ENCODE measurements at places on chromosomes 7 and 10.
A peak's percentile ranks its signal among the peaks of the same experiment; 100 is the strongest.

DNA sequence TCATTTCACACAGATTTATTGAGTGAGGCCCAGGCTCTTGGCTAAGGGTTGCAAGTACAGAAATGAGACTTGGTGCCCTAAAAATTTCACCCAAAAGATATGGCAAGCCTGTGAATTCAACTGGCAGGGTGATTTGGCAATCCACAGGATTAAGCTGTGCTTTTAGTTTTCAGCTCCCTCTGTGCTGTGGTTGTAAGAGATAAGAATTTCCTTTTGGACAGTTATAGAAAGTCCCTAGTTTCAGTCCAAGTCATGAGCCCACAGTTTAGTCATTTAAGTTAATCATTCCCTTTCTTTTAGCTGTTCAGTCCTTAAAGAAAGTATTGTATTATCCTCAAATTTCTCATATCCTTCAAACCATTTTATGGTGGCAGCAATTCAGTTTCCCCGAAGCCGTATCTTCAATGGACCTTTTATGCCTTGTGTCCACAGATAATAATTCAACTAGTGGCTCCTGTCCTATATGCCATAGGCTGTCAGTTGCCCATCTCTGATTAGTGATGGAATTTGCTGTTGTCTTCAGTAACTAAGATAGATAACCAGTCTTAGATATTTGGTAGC, 73.4 kb upstream of the NAMPT start:
- DNase-seq: no peak

- no peak for DNase-seq
These were observed 118.8 kb downstream of the CDK6 start for GRCh38 chr7:92717623-92717992.

DNA sequence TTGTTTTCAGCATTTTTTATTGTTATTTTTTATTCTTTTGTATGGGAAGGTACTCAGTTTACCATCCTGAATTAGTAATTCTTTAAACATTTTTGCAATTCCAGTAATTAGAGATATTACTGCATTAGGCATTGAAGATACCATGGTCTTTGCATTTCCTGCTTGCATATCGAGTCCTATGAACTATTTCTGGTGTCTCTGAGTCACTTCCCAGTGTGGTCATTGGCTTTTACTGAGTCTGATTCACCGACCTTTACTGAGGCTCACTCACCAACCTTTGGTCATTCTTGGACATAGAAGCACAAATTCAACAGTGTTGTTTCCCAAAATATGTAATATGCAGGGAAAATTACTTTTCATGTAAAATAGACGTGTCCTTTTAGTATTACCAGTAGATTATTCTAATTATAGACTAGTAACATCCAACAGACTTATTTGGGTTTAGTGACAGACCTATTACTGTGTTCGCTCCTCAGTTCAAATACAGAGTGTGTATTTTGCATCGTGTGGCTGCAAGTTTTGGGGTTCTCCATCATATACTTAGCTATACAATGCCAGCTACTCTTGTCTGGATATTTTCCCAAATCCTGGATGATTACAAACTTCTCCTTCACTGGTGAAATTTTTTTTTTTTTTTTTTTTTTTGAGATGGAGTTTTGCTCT, 180.7 kb upstream of the PRSS1 start:
- no peak for DNase-seq

- peak; percentile 86 for DNase-seq
These were observed 17.8 kb upstream of the IFIT2 start for GRCh38 chr10:89283936-89284475.

- DNase-seq: no peak
These were observed 47.2 kb upstream of the TNRC18 start for GRCh38 chr7:5470816-5471215.

DNA sequence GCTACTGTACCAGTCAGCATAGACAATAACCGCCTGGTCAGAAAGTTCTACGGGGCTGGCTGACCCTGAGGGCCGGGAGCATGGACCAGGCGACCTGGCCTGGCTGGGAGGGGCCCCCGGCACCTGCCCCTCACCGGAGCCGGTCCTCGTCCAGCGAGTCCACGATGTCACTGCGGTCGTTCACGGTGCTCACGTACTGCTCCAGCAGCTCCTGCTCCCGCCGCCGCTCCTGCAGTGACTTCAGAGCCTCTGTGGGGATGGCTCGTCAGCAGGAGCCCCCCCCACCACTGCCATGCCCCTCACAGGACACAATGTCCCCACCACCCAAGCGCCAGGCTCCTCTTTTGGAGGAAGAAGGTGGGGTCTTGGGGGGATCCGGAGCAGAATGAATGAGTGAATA, 22.7 kb downstream of the MICALL2 start:
- no peak for DNase-seq

DNA sequence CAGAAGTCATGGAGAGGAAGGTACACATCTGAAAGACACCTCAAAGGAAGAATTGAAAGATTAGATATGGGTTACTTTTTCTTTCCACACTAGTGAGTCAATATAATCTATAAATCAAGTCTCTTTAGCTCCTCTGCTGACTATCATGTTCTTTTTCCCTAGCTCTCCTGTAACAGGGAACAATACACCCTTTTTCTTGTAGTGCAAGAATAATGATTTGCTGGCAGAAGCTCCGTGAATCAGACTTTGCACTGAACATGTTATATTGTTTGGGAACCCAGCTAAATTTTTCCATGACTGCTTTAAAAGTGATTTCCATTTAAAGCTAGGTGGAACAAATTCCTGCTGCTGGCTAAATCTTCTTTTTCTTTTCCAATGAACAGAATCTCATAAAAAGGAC, 756.6 kb upstream of the C7orf33 start:
- DNase-seq: no peak

- DNase-seq: peak; percentile 31
These were observed 21.6 kb downstream of the TMEM72 start for GRCh38 chr10:44932517-44933450.

DNA sequence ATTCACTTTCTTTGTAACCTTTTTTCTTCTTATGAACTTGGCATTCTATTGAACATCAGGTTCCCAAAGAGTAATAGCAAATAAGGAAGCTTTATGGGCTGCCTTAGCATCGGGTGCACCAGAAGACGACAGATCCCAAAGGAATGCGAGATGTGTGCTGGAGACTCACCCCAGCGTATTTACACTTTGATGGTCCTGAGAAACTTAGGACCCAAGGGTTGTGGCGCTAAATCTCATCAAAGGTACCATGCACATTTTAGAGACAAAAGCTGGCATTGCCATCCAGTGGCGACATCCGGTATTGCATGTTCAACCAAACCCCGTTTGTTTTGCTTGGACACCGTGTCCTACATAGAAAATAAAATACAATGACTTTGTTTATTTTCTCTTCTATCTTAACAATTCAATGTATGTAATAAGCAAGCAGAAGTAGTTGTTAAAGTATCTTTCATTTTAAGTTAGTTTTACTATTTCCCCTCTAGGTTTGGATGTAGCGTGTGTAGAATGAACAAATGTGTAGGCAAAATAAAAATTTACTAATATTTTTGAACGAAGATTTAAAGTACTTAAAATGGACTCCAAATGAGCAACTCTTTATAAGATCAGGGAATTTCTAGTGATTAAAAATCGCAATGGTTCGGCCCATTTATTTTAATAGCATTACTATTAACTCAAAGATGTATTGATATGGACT, 1154.8 kb downstream of the GATA3 start:
- peak; percentile 7 for DNase-seq

- DNase-seq: no peak
These were observed 22.0 kb upstream of the GSAP start for GRCh38 chr7:77438131-77438530.

GRCh38 chr10:96645191-96645721, 58.4 kb upstream of the TM9SF3 start:
- DNase-seq: no peak

DNA sequence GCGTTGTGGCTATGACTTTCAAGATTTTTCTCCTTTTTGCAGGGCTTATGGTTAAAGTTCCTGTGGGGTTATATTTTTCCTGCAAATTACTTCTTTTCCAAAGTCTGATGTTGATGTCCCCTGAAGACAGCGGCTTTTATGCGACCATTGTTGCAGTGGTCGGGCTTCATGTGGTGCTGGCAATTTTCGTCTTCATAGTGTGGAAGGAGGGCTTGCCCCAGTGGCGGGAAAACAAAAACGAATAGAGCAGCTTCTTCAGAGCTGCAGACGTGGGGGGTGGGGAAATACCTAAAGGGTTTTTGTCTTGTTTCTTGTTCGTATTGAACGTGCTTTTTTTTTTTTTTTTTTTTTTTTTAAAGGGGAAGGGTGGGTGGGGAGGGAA, 53.8 kb downstream of the MCMBP start:
- no peak for DNase-seq

DNA sequence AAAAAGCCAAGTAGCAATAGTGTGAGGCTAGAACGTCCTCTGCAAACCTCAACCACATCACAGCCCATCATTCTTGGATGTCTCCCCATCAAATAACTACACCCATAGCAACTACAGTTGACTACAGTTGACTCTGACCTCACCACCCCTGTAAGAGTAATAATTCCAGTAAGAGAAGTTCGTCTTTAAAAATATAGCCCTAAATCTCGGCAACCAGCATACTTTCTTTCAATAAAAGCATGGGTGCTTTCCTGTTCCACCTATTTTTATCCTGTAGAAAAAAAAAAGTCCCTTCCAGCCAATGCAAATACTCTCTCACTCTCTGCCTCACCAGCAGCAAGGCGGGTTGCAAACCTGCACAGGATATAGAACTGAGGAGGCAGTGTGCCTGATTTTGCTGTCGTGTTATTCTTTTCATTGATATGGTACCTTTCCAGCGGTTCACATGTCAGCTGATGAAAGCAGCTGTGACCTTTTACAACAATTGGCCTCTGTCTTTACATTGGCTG, 187.5 kb upstream of the NFE2L3 start:
- DNase-seq: no peak

DNA sequence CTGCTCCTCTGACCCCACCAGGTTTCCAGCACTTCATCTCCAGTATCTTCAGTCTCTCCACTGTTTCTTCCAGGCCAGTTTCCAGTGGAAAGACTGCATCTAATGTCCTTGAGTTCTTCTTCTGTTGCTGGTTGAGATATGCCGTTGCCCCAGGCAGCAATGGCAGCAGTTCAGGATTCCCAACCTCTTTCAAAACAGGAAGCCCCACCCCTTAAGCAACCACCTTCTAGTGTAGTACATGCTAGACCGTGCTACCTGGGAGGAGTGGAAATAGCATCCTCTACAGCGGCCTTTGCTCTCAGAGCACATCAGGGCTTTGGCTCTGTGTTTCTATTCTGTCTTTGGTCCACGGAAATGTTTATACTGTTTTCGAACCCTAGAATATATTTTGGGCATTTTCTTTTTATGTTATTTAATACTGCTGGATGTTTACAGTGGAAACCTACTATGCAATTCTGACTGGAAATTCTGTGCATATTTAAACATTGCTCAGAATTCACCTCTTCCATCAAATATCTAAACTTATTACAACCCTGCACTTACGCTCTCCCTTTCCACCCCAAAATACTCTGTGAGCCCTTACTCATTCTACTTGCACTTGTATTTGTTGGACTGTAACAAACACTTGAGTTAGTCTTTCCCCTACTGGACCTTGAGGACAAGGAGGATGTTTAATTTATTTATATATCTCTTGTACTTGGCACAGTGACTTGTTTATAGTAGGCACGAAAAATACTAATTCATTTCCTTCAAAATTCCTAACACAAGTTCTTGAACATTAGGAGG, 8.5 kb upstream of the BPGM start:
- no peak for DNase-seq

GRCh38 chr10:14573666-14574261, 200.9 kb downstream of the FAM107B start:
- DNase-seq: no peak

- DNase-seq: no peak
These were observed 36.6 kb upstream of the SAMD8 start for GRCh38 chr10:75074711-75075445.

- no peak for DNase-seq
These were observed 26.6 kb downstream of the WNT8B start for GRCh38 chr10:100489396-100489795.

GRCh38 chr10:92419740-92420545, 129.0 kb downstream of the MARCHF5 start:
- no peak for DNase-seq

GRCh38 chr10:76333796-76334195, 902.4 kb downstream of the LRMDA start:
- no peak for DNase-seq

- DNase-seq: no peak
These were observed 69.3 kb upstream of the PARD3 start for GRCh38 chr10:34884272-34884952.

DNA sequence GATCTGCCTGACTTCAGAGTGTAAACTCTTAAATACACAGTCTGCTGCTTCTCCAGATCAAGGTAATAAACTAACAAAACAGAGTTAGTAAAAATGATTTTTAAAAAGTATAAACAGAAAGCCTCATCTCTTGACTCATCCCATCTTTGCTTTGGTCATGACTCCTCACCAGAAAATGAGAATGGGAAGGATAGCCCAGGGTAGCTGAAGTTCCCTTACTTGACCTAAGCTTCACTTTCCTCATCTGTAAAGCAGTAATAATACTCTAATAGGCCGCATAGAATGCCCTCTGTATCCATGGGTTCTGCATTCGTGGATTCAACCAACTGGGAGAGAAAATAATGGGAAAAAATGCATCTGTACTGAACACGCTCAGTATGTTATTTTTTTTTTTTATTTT, 11.3 kb upstream of the SLC25A28 start:
- no peak for DNase-seq

GRCh38 chr10:103535595-103535994, 42.1 kb downstream of the NEURL1 start:
- no peak for DNase-seq

- no peak for DNase-seq
These were observed 57.1 kb downstream of the KLHDC10 start for GRCh38 chr7:130127404-130127803.

DNA sequence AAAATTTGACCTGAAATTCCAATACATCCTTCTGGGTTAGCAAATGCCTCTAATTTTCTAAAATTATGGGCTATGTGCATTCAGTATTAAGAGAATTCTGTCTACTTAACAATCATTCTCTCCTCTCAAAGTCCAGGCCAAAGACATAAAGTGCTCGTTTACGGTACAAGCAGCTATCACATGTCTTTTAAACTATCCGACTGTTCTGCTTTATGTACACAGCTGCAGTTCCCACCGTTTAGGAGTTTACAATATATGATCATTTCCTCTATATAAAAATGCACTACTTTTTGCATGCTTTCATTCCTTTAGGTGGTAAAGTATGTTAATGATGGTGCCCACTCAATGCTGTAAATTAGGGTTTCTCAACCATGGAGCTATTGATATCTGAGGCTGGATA, 34.0 kb downstream of the CDK6 start:
- DNase-seq: no peak

GRCh38 chr7:47670729-47671128, 88.8 kb upstream of the TNS3 start:
- no peak for DNase-seq

GRCh38 chr7:74485611-74486010, 31.9 kb downstream of the GTF2IRD1 start:
- no peak for DNase-seq

DNA sequence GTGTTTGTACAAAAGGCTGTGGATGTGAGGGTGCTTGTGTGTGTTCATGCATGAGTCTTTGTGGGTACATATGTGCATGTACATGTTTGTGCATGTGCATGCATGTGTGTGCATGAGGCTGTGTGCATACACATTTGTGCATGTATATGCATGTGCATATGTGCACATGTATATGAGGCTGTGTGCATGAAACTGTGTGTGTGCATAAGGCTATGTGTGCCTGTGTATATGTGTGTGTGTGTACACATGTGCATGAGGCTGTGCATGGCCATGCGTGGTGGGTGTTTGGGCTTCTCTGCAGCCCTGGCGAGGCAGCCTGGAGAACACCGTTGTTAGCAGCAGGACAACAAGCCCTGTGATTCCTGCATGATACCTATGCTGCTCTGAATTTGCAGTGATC, 207.7 kb upstream of the ADCY1 start:
- no peak for DNase-seq

Measured in fibroblast of skin of left biceps (primary cell).